ENCODE measurements at places on chromosomes 4 and X.

GRCh38 chr4:172997217-172997609, 171.4 kb upstream of the GALNT7 start:
- DNase-seq: no peak

- peak; percentile 58 for DNase-seq
Observed at GRCh38 chr4:93828332-93828994, at the start of gene ATOH1. TSS of gene ATOH1 (plus strand) at chr4:93828753. CDS start at chr4:93828927, 174 bp downstream.

DNA sequence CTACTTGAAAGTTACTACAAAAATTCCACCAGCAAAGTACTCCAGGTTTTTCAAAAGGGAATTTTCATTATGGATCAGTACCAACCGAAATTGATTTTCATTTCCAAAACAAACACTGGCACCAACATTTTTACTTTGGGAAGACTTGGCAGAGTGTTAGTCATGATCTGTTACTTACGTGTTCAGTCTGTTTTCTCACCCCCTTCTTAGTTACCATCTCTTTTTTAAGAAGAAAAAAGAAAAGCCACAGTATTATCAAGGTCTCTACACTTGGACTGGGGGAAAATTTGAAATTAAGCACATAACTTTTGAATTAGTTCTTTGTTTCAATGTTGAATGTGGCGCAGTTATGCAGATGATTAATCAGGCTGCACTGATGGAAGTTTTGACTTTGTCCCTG, 27.5 kb downstream of the RBBP7 start:
- no peak for DNase-seq

DNA sequence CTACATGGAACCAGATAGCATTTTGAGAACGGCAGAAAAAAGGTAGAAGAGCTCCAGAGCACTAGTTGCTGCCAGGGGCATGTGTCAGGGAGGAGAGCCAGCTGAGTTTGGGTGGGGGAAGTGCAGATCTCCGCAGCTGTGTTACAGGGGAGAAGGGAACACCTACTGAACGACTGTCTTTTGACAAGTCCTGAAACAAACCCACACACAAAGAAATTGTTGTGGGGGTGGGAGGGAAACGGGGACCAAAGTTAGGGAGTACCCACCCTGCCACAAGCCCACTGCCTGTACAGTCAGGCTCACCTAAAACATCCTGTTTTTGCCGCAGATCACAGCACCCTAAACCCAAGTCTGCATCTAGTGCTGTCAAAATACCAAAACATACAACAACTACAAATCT, 55.5 kb downstream of the LEF1 start:
- no peak for DNase-seq

DNA sequence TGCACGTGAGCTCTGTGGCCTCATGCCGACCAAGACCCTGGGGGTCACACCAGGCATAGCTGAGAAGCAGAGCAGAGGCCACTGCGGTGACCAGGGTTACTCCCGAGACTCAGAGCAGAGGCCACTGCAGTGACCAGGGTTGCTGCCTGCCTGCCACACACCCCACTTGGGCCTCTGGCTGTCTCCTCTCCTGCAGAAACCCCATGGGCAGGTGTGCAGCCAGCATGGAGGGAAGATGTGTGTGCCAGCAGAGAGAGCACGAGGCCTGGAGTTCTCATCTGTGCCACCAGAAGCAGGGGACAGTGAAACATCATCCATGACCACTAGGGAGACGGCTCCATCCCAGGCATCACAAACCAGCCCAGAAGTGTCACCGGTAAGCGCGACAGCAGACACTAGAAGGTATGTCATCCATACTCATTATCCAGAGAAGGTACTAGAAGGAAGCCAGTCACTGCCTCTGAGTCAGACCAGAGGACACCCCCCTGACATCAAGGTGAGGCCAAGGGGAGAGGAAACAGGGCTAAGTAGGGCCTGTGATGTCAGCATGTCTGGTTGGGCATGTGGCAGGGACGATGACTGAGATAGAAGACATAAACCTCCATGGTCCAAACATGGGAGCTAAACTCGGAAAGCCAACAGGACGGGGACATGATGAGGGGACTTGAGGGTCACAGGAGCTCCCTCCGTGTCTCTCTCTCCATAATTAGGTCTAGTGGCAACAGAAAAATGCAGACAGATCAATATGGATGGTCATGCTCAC, 24.2 kb upstream of the SPON2 start:
- DNase-seq: no peak

GRCh38 chr4:166896254-166896653, 338.0 kb downstream of the SPOCK3 start:
- DNase-seq: no peak

- DNase-seq: no peak
Observed at GRCh38 chr4:185524888-185525863, 10.1 kb downstream of the PDLIM3 start.

DNA sequence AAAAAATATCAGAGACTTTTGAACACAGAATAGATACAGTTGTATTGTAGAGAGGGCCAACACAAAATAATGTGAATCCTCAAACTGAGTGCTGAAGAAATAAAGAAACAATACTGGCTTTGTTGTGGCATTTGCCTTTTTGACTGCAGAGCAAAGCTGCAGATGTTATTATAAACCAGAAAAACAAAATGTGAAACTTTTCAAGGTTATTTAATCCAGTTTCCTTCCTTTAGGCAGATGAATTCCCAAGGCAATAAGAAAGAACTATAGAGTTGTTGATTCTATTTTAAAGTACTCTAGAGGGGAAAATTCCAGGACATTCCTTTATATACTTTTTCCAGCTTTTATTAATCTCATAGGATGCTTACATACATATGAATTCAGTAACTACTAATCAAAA, 186.8 kb downstream of the NDST4 start:
- no peak for DNase-seq

GRCh38 chrX:71533851-71534561, 1.1 kb downstream of the OGT start:
- DNase-seq: no peak

- DNase-seq: no peak
Observed at GRCh38 chrX:22527302-22527701, 254.6 kb downstream of the CBLL2 start.

- DNase-seq: no peak
Observed at GRCh38 chrX:110281377-110281776, 36.5 kb downstream of the AMMECR1 start.

DNA sequence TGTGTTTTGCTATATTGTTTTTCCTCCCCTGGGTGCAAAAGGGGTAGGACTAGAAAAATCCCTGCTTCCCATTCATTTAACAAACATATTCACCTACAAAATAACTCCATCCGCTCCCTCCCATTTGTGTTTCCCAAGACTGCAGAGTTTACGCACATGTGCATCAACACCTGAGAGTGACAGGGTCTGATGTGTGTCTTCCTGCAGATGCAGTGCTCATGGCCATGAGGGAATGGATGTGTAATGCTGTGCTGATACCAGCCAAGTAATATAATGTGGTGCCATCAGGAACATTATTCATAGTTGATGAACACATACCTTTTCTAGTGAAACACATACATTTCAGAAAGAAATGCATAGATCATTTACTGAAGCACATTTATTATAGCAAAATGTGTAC, 83.2 kb downstream of the CXXC4 start:
- no peak for DNase-seq

GRCh38 chr4:123743848-123744247, 347.3 kb downstream of the SPRY1 start:
- no peak for DNase-seq

DNA sequence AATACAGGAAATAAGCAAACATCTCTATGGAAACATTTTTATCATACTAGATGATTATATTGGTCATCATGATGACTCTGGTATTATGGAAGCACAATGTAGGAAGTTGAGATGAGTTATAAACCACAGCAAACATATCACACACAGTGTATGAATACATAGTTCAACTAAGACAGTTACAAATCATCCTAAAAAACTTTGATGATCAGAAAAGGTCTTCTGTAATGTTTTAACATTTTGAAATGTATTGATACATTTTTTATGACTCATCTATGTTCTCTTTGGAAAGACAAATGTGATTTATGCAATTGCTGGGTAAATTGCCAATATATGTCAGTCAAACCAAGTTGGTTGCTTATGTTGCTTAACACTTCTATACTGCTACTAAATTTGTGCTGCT, 4.8 kb downstream of the CXCL3 start:
- DNase-seq: no peak

DNA sequence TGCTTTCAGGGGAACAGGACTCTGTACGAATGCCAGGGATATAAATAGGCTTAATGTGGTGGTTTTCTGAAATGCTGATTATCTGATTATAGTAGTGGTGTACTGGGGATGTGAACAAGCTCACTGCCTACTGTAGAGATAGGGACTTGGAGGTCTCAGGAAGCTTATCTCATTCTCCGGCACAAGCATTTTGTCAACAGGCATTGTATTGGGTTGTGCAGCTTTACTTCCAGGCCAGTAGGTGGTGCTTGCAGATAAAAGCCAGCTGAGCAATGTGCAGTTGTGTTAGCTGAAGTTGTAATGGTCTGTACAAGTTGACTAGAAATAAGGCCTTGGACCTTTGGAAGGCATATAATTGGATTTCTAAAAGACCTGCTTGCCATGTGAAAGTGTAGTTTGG, 49.5 kb upstream of the TMLHE start:
- DNase-seq: no peak

GRCh38 chr4:40812856-40813255, 63.1 kb downstream of the NSUN7 start:
- DNase-seq: no peak

- DNase-seq: peak; percentile 54
Observed at GRCh38 chr4:88107406-88108107, 50.9 kb downstream of the ABCG2 start.

DNA sequence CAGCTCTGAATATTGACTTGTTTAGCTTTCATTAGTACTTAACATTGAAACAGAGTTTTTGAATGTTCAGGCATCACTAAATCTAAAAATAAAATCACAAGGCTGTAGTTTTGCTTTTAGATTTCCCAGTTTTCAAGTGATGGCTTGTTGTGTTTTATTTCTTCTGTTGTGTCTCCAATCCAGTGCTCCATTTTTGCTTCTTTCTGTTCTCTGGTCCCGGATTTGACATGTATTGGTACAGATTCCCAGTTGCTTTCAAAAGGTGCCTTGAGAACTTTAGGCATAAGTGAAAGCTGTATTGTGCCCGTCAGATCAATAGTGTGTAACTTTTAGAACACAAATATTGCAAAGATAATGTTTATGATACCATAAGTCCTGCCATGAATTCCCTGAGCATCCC, 53.2 kb downstream of the ARHGAP10 start:
- no peak for DNase-seq

DNA sequence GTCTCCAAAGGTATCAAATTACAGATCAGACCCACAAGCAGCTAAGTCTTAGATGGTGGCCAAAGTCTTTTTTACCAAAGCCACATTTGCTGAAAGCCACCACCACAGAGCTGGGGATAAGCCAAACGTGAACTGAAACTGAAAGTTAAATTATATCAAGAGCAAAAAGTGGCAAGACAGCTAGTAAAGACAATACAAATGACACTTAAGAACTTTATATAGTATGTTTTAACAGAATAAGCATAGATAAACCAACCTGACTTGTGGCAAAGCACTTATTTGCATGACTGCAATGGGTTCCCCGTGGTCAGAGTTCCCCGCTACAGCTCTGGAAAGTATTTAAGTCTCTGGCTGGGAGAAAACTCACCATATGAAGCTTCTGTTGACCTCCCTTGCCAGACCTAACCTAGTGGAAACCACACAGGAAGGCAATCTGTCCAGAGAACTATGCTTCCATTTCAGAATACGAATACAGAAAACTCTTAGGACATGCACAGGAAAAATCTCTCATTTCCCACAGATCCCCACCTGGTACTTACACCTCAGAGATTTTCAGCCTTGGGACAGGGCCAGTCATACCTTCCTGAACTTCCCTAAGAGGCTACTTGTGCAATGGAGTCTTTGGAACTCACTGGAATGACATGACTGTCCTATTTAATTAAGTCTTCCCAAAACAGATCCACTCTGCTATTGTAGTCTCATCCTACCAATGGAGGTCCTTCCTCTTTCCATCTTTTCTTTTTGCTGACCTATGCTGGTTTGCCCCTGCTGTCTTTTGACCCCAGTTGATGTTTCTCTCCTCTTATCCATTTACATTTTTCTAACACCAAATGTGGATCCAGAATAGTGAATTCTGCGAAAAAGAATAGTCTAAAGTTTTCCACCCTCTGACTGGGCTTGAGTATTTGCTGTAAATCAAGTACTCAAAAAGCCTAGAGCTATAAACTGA, 225.1 kb downstream of the NR3C2 start:
- DNase-seq: no peak

DNA sequence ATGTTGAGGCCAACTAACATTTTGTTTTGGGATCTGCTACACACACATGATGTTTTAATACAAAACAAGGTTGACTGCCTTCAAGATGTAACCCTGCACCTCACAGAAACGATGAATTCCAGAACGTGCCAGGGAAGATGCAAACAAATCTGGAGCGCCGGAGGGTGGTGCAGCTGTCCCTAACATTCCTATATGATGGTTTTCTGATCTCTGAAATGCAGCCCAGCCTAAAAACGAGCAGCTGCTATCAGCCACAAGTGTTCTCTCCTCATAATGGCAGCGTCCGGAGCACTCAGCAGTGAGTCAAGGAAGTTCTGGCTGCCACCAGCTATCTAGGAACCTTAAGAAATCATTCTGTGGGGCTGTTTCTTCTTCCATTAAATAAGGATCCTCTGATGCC, 333.4 kb downstream of the NR3C2 start:
- no peak for DNase-seq

GRCh38 chrX:24590111-24590510, 57.0 kb downstream of the PCYT1B start:
- no peak for DNase-seq

DNA sequence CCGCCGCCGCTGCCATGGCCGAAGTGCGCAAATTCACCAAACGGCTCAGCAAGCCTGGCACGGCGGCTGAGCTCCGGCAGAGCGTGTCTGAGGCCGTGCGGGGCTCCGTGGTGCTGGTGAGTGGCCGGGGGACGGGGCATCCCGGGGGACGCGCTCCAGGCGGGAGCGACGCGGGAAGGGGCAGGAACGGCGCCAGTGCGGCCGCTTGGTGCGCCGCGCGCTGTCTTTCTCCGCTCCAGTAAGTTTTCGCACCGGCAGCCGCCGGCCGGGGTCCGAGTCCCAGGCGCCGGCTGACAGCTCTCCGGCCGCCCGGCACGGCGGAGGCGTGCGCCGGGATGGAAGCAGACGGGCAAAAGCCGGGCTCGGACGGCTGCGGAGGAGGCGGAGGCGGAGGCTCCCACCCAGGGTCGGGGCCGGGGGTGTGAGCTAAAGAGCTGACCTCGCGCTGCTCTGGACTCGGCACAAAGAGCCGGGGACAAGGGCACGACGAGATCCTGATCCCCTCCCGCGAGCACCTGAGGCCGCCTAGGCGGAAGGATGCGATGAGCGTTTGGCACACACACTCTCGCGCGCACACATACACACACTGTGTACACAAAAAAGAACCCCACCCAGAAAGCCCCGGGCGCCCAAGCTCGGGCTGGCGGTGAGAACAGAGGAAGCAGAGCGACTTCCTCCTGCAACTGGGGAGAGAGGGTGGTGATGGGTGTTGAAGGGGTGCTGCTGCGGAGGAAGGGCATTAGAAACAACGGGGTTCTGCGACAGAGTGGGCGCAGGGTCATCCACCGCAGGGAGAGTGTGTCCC, 545 bp downstream of the DOCK11 start:
- no peak for DNase-seq

DNA sequence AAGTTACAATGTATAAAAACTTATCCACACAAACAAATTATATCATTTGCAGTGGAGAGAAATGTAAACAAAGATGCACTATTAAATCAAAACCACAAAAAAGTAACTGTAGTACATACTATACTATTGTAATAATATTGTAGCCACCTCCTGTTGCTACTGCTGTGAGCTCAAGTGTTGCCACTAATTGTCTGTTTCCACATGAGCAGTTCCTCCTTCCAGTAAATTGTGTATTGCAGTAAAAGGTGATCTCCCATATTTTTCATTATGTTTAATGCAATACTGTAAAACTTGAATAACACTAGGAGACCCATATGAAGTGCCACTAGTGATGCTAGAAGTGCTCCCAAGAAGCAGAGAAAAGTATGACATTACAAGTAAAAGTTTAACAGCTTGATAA, 11.7 kb downstream of the LIN54 start:
- no peak for DNase-seq
